Metanephros (tissue), 2 donors: ENCODE measurements at places on chromosomes 1 and 21. TPM values are rescaled to one million over a fixed set of nuclear protein-coding genes. Genes with fewer than 3 reads are reported as not detected.

Gene ARID1A
- total RNA-seq, result 76.7 TPM

Gene MX1
- 11.7 TPM for total RNA-seq

Gene C1orf185
- total RNA-seq, result not detected

Gene OR2T35
- not detected for total RNA-seq

Gene MSH4
- total RNA-seq, result 0.47 TPM

Gene LCE2C
- total RNA-seq, result not detected

Gene ATP1A4
- total RNA-seq, result 0.76 TPM

Gene PROK1
- not detected for total RNA-seq

Gene CNTN2
- 1.8 TPM for total RNA-seq

Gene FLG2
- 0.06 TPM for total RNA-seq

Gene MATN1
- total RNA-seq, result 0.47 TPM

Gene ANGPTL3
- total RNA-seq, result 1.2 TPM

Gene OR2L2
- 0.06 TPM for total RNA-seq
